WTC11 (cell line): ENCODE measurements at places on chromosomes 7 and 10. TPM values are rescaled to one million over a fixed set of nuclear protein-coding genes. Genes with fewer than 3 reads are reported as not detected.

LRRC61 gene
- 27.7 to 33.3 TPM (median 32.7 TPM) in 3 replicates for total RNA-seq

IRF5 gene
- total RNA-seq, result 0.66 to 0.71 TPM (median 0.69 TPM) in 3 replicates

VPS41 gene
- total RNA-seq, result 50.3 to 59.2 TPM (median 56.2 TPM) in 3 replicates

NPY gene
- total RNA-seq, result 0.37 to 0.63 TPM (median 0.46 TPM) in 3 replicates

PTPRZ1 gene
- total RNA-seq, result 105 to 114 TPM (median 107 TPM) in 3 replicates

SH2B2 gene
- 14.7 to 16.5 TPM (median 15.9 TPM) in 3 replicates for total RNA-seq

ATP6V0A4 gene
- total RNA-seq, result 1.1 to 2.0 TPM (median 1.3 TPM) in 3 replicates

TMEM196 gene
- 0.11 to 0.42 TPM (median 0.16 TPM) in 3 replicates for total RNA-seq

C10orf67 gene
- total RNA-seq, result 0.07 TPM in 1 of 3 replicates, not detected in the others

DBNL gene
- 34.3 to 36.8 TPM (median 36.1 TPM) in 3 replicates for total RNA-seq

GPR15LG gene
- total RNA-seq, result not detected in 3 replicates

LGI1 gene
- total RNA-seq, result not detected in 3 replicates

CYP3A4 gene
- total RNA-seq, result 0.32 to 0.50 TPM (median 0.33 TPM) in 3 replicates

ANKRD26 gene
- 7.3 to 10.2 TPM (median 8.1 TPM) in 3 replicates for total RNA-seq

AQP1 gene
- total RNA-seq, result 0.81 to 1.4 TPM (median 1.1 TPM) in 3 replicates

FFAR4 gene
- 0.07 to 0.15 TPM in 2 of 3 replicates, not detected in the other for total RNA-seq

OR2A5 gene
- total RNA-seq, result not detected in 3 replicates

LDB3 gene
- total RNA-seq, result 0.42 to 0.96 TPM (median 0.46 TPM) in 3 replicates

YKT6 gene
- 82.2 to 102 TPM (median 83.7 TPM) in 3 replicates for total RNA-seq

RTKN2 gene
- 16.7 to 20.5 TPM (median 16.8 TPM) in 3 replicates for total RNA-seq

LAMB4 gene
- total RNA-seq, result not detected in 3 replicates

CALML5 gene
- 0.23 TPM in 1 of 3 replicates, not detected in the others for total RNA-seq

LRRD1 gene
- not detected in 3 replicates for total RNA-seq

NUDCD3 gene
- 71.8 to 83.9 TPM (median 82.7 TPM) in 3 replicates for total RNA-seq

ANXA8 gene
- total RNA-seq, result 0.18 to 0.20 TPM in 2 of 3 replicates, not detected in the other

SMKR1 gene
- total RNA-seq, result 0.23 to 0.50 TPM (median 0.34 TPM) in 3 replicates

DDC gene
- not detected in 3 replicates for total RNA-seq

CADPS2 gene
- total RNA-seq, result 10.2 to 12.2 TPM (median 11.5 TPM) in 3 replicates

ASIC3 gene
- total RNA-seq, result 3.4 to 5.5 TPM (median 5.2 TPM) in 3 replicates

WDR86 gene
- total RNA-seq, result 24.4 to 32.4 TPM (median 30.7 TPM) in 3 replicates

EIF3B gene
- total RNA-seq, result 300 to 361 TPM (median 304 TPM) in 3 replicates

SLC29A4 gene
- 11.8 to 14.4 TPM (median 11.9 TPM) in 3 replicates for total RNA-seq

PLAC9 gene
- total RNA-seq, result 4.6 to 7.3 TPM (median 6.6 TPM) in 3 replicates

LRIT1 gene
- total RNA-seq, result not detected in 3 replicates

ZNF783 gene
- 9.9 to 12.1 TPM (median 12.0 TPM) in 3 replicates for total RNA-seq

HHEX gene
- 4.5 to 4.8 TPM (median 4.8 TPM) in 3 replicates for total RNA-seq

TNPO3 gene
- total RNA-seq, result 87.0 to 91.7 TPM (median 89.1 TPM) in 3 replicates

CYP2C19 gene
- total RNA-seq, result 0.09 to 0.14 TPM in 2 of 3 replicates, not detected in the other

POMZP3 gene
- total RNA-seq, result 13.1 to 15.1 TPM (median 13.2 TPM) in 3 replicates

ELN gene
- 3.3 to 5.4 TPM (median 3.9 TPM) in 3 replicates for total RNA-seq

PRLHR gene
- total RNA-seq, result not detected in 3 replicates

ZNF804B gene
- total RNA-seq, result 0.04 TPM in 1 of 3 replicates, not detected in the others

DNAJC12 gene
- total RNA-seq, result 0.94 to 1.8 TPM (median 1.5 TPM) in 3 replicates

TMEM130 gene
- 1.9 to 3.3 TPM (median 3.2 TPM) in 3 replicates for total RNA-seq

SYNPO2L gene
- 0.11 to 0.22 TPM (median 0.18 TPM) in 3 replicates for total RNA-seq

INHBA gene
- 0.16 to 1.0 TPM (median 0.44 TPM) in 3 replicates for total RNA-seq

HOXA11 gene
- not detected in 3 replicates for total RNA-seq

SHH gene
- total RNA-seq, result 0.05 to 0.37 TPM (median 0.26 TPM) in 3 replicates

GBF1 gene
- total RNA-seq, result 29.8 to 32.4 TPM (median 32.1 TPM) in 3 replicates

THNSL1 gene
- total RNA-seq, result 5.1 to 5.5 TPM (median 5.4 TPM) in 3 replicates

TLL2 gene
- total RNA-seq, result 9.1 to 9.2 TPM (median 9.1 TPM) in 3 replicates

SCIN gene
- 0.80 to 1.2 TPM (median 0.98 TPM) in 3 replicates for total RNA-seq

PAX4 gene
- total RNA-seq, result not detected in 3 replicates

HYAL4 gene
- not detected in 3 replicates for total RNA-seq
